Erythroblast (primary cell): ENCODE measurements at places on chromosomes 2 and 18.
A peak's percentile ranks its signal among the peaks of the same experiment; 100 is the strongest.

DNA sequence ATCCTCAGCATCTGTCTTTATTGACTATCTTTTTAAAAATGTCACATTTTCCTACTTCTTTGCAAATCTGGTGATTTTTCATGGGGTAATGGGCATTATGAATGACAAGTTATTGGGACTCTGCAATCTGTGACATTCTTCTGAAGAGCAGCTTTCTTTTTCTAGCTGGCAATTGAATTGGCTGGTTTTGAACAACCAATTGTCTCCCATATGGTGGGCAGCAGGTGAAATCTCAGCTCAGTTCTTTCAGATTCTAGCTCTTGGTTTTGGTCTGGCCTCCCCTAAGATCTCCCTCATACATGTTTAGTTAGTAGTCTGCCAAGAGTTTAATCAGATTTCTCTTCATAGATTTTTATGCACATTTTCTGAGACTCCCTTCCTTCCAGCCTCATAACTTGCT lies 107.9 kb upstream of the EPB41L3 start:
- DNase-seq, result no peak

GRCh38 chr2:95234816-95235215 lies 27.5 kb downstream of the ZNF892 start:
- DNase-seq, result no peak

DNA sequence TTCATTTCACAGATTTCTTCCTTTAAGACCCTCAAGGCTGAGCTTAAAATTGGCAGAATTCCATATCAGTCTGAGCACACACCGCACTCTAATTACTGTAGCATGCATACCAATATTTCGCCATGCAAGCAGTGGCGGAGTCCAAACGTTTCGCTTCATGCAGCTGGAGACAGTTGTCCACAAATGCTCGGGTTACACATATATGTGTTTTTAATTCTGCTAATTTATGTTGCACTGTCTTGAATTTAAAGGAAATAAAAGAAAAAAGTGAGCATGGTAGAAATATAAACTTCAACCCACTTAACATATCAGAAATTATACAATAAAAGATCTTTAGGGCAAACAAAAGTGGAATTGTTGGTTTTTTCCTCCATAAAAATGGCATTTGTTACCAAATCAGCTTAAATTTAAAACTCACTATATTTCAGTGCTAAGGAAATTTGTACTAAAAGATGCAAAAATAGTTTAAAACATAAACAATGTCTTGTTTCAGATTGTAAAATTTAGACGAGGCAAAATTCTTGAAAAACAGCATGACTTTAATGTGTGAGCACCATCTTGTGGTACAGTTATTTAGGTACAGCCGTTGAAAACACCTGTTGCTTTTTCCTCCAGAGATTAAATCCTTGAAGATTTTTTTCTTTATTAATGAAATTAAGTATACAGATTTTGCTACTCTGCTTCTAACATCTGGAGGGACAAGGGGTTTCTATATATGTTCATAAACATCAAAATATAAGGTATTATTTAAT lies 24.1 kb upstream of the KANSL1L start:
- DNase-seq, result peak; percentile 73

DNA sequence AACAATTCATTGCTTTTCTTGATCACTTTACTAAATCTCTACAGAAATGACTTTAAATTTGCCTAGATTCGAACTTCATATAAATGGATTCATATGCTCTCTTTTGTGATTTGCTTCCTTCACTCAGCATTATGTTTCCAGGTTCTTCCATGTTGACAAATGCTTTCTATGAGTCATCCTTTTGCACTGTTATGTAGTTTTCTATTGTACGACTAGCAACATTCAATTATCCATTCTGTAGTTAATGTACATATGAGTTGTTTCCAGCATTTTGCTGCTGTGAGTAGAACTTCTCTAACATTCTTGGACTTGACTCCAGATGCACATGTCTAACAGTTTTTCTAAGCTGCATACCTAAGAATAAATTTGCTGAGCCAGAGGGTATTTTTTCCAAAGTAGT lies 66.5 kb upstream of the NEUROD1 start:
- DNase-seq, result no peak

GRCh38 chr2:4047961-4048891 lies 344.9 kb downstream of the DCDC2C start:
- DNase-seq, result no peak

- no peak for DNase-seq
Observed at GRCh38 chr2:133374781-133375180, 193.5 kb downstream of the NCKAP5 start.

- DNase-seq, result no peak
Observed at GRCh38 chr2:239826786-239827522, 198.2 kb downstream of the NDUFA10 start.

GRCh38 chr2:128308284-128308731 lies 10.4 kb downstream of the HS6ST1 start:
- no peak for DNase-seq

- DNase-seq, result peak; percentile 89
Observed at GRCh38 chr2:120223034-120223912, at the start of gene TMEM185B. TMEM185B (minus strand) TSS chr2:120223400; CDS start chr2:120222976, 424 bp downstream.

DNA sequence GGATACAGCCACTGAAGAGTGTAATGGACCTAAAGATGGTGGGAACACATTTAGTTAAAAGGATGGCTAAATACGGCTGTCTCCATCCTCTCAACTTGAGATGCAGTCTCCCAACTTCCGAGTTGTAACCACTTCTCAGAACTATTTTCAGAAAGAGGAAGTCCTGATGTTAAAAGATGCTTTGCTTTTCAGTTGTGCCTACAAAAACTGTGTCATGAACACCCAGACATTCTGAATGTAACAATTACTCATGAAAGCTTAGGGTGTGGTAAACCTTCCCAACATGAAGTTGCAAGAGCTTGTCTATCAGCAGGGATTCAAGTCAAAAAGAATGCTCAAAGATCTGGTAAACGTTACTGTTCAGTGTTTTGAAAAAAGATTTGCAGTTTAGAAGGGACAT lies 147.9 kb downstream of the DOCK10 start:
- DNase-seq, result no peak

DNA sequence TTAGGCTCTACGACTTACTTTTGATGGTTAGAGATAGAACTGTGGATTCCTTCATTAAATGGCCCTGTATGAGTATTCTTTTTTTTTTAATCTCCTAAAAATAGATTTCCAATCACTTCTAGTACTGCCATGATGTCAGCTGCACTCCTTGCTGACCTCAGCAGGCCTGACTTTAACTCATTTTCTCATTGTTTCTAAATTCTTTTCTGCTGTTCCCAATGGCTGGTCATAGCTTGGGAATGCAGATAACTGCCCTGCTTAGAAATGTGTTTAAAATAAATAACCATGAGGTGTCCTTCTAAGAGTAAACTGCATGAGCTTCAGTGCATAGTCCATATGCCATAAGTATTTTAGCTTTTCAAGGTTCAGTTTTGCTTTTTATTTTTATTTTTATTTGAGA lies 15.7 kb downstream of the CCDC85A start:
- no peak for DNase-seq

GRCh38 chr2:88669482-88670214 lies 21.8 kb upstream of the RPIA start:
- DNase-seq, result peak; percentile 46

GRCh38 chr2:9758741-9759140 lies 84.5 kb upstream of the TAF1B start:
- DNase-seq, result no peak

GRCh38 chr2:172552547-172553291 lies 3.2 kb upstream of the PDK1 start:
- peak; percentile 87 for DNase-seq

DNA sequence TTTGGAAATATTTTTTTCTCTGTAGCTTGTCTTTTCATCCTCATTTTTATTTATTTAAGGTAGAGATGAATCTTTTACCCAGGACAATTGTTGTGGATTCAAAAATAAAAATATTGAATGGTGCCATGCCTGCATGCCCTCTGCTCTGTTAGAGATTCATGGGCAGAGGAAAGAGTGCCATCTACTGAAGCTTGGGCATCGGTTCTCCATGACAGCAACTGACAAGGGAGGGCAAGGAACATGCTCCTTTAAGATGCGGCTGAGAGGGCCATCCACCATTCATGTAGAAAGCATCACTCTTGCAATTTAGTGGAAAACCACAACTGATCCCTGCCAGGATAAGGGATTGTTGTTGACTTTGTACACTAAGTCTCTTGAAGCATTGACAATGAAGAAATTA lies 79.9 kb downstream of the PARD3B start:
- DNase-seq, result no peak

GRCh38 chr2:150133623-150134022 lies 353.8 kb downstream of the RND3 start:
- DNase-seq, result no peak

GRCh38 chr18:23596183-23596582 lies 9.9 kb upstream of the NPC1 start:
- no peak for DNase-seq

DNA sequence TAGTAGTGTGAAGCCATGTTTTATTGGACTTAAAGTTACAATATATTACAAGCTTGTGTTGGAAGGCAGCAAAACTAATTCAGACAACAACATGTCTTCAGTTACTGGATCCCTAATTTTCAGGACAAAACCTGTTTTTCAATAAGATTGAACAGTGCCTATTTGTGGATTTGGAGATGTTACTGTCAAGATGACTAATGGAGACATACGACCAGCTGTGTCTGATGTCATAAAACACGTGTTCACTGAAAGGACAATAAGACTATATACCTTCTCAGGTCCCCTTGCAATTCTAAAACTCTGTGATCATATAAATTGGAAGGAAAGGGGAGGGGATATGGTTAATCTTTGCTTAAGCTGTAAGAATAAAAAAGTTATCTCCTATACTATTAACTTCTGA lies 21.7 kb downstream of the METTL21A start:
- DNase-seq, result no peak

GRCh38 chr2:240921995-240922244 lies 15.8 kb downstream of the CROCC2 start:
- no peak for DNase-seq

DNA sequence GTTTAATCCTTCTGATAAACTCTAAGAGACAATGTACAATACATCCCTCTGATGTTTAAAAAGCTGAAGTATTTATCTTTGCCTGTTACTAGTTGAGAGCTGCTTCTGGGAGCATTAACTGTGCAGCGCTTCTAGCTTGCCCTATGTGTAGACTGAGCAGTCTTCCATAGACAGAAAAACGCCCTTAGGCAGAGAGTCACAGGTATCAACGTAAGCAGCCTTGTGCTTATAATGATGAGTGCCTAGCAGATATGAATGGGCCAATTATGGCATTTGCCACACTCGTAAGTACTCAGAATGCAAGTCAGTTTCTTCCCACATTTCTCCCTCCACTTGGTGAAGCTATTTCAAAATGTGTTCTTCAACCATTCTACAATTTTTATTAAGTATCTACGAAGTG lies 731.1 kb upstream of the SLC8A1 start:
- no peak for DNase-seq

GRCh38 chr2:158966312-158966711 lies 2.1 kb upstream of the TANC1 start:
- DNase-seq, result no peak

- DNase-seq, result no peak
Observed at GRCh38 chr2:10934308-10934978, 22.7 kb downstream of the KCNF1 start.

- no peak for DNase-seq
Observed at GRCh38 chr18:49052891-49053644, 102.3 kb upstream of the SMAD7 start.

DNA sequence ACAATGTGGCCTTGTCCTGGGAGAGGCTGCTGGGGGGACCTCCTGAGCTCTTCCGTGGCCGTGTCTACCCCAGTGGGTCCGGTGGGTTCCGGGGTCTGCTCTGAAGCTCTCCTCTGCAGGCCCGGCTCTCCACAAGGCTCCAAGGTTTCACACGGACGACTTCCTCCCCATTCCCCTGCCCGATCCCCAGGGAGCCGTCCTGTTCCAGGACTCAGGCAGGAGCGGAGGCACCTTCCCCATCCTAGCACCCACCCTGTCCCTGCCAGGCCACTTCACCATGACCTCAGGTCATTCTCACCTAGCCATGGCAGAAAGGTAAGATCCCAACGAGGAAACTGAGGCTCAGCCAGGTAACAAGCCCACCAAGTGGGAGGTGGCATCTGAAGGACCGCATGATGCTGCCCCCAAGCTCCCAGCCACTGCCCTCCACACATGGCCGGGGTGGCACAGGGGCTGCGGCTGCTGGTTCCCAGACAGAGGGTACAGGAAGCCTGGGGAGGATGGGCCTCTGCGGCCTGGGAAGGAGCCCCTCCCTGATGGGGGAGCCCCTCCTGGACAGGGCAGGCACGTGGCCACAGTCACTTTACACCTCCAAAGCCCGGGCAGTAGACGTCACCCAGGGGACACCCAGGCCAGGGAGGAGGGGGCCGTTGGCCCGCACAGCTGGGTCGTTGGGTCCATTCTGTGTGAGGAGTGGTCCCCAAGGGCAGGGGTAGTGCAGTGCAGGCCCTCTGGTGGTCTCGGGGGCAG lies 274.0 kb downstream of the NDUFA10 start:
- no peak for DNase-seq

DNA sequence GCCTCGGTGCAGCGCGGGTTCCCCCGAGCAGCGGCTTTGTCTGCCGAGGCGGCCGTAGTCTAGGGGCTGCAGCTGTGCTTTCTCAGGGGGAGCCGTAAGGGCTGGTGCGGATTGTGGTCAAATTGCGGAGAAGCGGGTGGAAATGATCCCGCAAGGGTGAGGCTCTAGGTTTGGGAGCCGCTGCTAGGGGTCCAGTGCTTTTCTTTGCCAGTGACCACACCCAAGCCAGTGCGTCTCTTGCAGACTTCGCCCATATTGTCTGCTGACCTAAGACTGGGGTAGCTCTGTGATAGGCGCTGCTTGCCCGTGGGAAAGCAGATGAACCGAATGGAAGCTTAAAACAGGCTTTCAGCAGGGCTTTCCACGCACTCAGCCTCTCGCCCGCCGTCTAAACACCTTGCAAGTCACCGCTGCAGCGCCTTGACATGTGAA lies 2.1 kb downstream of the DPYSL5 start:
- no peak for DNase-seq

GRCh38 chr2:155902635-155903034 lies 429.9 kb downstream of the NR4A2 start:
- no peak for DNase-seq

GRCh38 chr2:234951664-234952269 lies at the start of gene SH3BP4:
SH3BP4 (plus strand) TSS chr2:234952017; CDS start chr2:235035003, 82,986 bp downstream.
- DNase-seq, result peak; percentile 34

- no peak for DNase-seq
Observed at GRCh38 chr18:2326999-2327398, 244.3 kb downstream of the METTL4 start.

- DNase-seq, result peak; percentile 29
Observed at GRCh38 chr2:169073211-169073962, 4.0 kb downstream of the DHRS9 start.

- DNase-seq, result no peak
Observed at GRCh38 chr18:417495-417894, 83.0 kb downstream of the COLEC12 start.

DNA sequence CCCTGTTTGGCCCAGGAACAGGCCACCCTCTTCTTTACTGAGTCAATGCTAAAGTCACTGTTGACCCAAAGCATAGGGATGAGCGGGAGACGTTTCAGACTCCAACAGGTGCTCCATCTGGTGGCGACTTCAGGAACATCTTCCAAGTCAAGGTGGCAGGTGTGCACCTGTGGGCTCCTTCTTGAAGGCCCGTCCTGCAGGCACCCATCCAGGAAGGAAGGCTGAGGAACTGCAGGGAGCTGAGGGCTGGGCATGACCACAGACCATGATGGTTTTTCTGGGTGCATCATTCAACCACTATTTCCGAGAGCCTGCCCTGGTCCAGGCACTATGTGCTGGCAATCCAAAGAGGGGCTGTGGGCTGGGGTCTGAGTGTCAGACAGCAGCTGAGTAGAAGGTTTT lies 142.8 kb downstream of the NDUFA10 start:
- peak; percentile 71 for DNase-seq
